ENCODE measurements at places on chromosomes 11 and 22.
A peak's percentile ranks its signal among the peaks of the same experiment; 100 is the strongest.

DNA sequence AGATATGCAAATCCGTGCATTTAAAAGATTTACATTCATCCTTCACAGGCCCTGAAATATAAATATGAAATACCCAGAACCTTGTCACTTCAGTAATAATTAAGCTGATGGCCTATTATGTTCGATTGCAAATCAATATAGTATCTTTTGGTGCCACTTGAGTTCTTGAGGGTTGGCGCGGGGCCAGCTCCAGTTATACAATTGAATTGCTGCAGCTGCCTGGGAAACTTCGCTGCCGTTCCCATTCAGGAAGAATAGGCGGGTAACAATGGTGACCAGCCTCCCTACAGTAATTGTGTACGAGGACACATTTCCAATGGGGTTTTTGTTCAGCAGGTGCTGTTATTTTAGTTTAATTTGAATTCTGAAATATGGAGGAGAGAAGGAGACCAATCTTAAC is 451.2 kb downstream of the INSC start:
- no peak for DNase-seq

GRCh38 chr11:70462818-70463477 is 64.6 kb downstream of the CTTN start:
- no peak for DNase-seq

- DNase-seq, result no peak
These were observed 13.0 kb downstream of the MRPL21 start for GRCh38 chr11:68890490-68891231.

- no peak for DNase-seq
These were observed 407.0 kb downstream of the MIAT start for GRCh38 chr22:27064386-27064785.

GRCh38 chr11:74783241-74783871 is 34.7 kb downstream of the RNF169 start:
- DNase-seq, result peak; percentile 79

GRCh38 chr11:91835051-91835560 is 389.5 kb upstream of the FAT3 start:
- no peak for DNase-seq

GRCh38 chr11:15602785-15603567 is 488.3 kb downstream of the INSC start:
- no peak for DNase-seq

- no peak for DNase-seq
These were observed 423.2 kb downstream of the MN1 start for GRCh38 chr22:27378311-27378800.

- DNase-seq, result peak; percentile 19
These were observed 88.8 kb downstream of the CD44 start for GRCh38 chr11:35227576-35228327.

GRCh38 chr11:28963187-28963586 is 855.0 kb downstream of the METTL15 start:
- no peak for DNase-seq

GRCh38 chr11:70834984-70835560 is 417.3 kb downstream of the SHANK2 start:
- DNase-seq, result no peak

- DNase-seq, result no peak
These were observed 44.4 kb upstream of the BARX2 start for GRCh38 chr11:129331217-129331616.

DNA sequence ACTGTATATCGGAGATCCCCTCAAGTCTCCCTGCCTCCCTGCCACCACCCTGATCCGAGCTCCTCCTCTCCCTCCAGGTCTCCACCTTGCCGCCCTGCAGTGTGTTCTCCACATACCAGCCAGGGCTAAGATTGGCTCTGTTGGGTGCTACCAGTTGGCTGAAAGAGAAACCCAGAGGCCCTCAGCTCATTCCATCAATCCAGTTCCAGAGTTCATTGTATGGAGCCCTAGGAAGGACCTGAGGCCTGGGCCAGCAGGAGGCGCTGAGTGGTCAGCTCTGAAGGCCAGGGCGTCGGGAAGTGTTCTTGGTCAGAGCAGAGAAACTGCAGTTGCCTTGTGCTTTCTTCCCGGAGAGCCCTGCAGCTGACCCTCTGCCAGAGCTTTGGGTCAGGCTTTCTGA is 2.2 kb upstream of the TOP3B start:
- DNase-seq, result no peak

DNA sequence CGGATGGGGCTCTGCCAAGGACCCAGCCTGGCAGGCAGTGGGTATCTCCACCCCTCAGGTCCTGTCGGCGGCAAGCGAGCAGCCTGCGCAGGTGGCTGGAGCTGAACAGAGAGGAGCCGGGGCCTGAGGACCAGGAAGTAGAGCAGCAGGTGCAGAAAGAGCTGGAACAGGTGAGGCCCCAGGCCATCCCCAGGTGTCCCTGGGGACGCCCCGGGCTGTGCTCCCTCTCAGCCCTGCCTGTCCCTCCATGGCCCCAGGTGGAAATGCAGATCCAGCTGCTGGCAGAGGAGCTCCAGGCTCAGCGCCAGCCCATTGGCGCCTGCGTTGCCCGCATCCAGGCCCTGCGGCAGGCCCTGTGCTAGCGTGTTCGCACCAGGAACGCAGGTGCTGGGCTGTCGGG is 44.0 kb downstream of the PISD start:
- DNase-seq, result no peak

DNA sequence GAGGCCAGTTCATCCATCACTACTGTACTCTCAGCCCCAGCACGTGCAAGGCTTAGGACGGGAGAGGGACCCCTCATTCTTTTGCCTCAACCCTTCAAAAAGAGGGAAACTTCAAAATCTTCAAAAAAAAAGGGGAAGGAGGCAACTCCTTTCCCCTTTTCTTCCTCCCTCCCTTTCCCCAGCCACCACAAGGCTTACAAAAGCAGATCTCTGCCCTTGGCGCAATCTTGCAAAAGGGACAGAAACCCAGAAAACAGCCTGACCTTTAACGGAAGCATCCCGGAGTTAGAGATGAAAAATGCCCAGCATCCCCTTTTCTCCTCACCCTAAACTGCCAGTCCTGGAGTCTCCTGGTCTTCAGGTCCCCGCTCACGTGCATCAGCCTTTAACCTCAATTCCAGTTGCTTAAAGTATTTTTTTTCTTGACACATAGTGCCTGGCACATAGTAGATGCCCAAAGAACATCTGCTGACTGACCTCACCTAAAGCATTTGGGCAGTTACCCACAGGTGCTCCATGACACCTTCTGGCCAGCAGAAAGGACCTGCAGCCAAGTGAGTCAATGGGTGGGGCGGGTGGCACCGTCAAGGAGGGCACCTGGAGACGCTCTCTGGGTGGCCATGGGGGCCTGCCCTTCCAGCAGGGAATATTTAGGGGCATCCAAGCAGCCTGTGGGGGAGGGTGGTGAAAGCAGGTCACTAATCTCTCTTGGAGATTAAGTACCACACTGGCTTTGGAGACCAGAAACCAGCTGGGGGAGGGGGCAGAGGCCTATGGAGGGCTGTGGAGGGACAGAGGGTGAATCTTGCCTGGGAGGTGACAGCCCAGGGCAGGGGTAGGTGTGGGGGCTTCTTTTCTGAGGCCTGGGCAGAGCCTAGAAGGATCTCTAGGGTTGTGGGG is 16.3 kb downstream of the NECTIN1 start:
- DNase-seq, result no peak

DNA sequence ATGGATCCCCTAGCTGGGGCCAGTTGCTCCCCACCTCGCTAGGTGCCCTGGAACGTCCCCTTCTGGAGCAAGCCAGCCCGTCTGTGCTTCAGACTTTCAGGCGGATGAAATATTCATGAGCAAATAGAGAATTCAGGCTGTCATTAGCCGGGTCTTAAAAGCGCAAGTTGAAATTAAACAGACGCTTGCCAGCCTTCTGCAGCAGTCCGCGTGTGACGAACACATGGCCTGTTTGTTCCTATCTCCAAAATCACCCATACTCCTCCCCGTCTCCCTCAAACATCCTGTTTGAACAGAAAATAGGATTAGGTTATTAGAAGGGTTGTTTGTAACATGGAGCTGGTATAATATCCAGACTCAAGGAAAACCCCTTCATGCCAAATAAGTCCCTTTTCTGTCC is 38.7 kb downstream of the MYO18B start:
- no peak for DNase-seq

DNA sequence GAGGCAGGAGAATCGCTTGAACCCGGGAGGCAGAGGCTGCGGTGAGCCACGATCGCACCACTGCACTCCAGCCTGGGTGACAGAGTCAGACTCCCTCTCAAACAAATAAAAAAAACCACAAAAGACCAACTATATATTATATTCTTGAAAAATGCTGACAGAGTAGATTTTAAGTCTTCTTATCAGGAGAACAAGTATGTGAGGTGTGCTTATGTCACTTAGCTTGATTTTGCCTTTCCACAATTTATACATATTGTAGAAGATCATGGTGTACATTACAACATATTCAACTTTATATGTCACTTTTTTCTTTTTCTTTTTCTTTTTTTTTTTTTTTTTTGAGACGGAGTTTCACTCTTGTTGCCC is 24.1 kb upstream of the CARS1 start:
- no peak for DNase-seq

DNA sequence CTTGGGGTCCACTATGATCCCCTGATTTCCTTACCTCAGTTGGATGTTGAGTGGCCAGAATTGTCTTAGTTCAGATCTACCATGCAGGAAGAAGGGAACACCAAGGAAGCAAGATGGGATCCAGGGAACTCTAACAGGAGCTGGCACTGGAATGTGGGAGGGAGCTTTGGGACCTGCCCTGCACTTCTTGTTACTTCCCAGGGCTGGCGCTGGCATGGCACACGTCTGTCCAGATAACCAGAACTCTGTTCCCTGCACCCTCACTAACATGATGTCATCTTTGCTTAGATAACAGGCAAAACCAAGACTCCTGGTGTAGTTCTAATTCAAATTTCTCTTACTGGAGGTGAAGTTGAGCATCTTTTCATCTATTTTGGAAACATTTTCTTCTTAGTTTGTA is 550.0 kb downstream of the MN1 start:
- no peak for DNase-seq

- DNase-seq, result no peak
These were observed 8.9 kb downstream of the SULT4A1 start for GRCh38 chr22:43853328-43853931.

- no peak for DNase-seq
These were observed 299.9 kb upstream of the ANO5 start for GRCh38 chr11:21892736-21893564.

DNA sequence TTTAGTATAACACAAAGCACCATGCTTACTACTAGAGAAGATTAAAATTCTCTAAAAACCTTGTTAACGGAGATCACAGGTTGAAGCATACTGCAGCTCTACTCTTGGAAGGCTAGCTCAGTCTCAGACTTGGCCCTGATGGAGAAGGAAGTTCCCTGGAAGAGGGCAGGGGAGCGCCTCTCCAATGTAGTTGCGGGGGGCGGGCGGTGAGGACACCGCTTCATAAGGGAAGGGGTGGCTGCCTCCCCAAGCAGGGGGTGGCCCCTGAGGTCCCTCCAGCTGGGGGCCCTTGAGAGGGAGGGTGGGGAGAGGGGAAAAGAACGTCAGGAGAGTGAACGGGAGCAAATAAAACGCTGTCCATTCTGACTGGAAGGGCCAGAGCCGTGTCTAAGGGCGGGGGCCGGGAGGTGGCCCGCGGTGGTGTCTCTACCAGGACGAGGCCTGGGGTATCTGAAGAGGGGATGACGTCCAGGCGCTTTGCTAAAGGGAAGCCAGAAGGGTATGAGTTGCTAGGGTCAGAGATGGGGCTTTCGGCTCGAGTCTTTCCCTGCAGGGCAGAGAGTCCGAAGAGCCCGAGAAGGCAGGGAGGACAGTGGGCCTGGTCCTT is 553 bp upstream of the USP47 start:
- peak; percentile 57 for DNase-seq

GRCh38 chr11:134478176-134478575 is 66.1 kb upstream of the B3GAT1 start:
- DNase-seq, result no peak

DNA sequence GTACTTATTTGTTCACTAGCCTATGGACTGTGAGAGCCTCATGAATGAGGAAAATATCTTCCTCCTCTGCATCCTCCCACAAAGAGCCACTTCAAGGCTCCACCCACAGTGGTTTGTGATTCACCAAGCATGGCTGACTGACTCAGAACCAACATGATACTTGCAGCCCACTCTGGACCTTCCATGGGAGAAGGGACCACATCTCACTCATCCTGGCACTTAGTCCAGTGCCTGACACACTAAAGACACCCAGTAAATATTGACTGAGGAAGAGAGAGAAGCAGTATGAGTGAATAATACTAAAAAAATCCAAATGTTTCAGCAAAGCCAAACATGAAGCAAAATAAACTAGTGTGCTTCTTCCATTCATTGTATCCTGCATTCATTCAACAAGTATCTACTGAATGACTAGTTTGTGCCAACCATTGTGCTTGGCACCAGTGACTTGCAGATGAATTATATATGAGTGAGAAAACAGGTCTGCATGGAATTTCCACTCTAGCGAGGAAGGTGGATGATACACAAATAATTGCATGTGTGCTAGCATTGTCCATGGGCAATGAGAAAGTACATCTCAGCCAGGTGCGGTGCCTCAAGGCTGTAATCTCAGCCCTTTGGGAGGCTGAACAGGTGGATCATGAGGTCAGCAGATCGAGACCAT is 54.9 kb upstream of the BLID start:
- peak; percentile 71 for DNase-seq

DNA sequence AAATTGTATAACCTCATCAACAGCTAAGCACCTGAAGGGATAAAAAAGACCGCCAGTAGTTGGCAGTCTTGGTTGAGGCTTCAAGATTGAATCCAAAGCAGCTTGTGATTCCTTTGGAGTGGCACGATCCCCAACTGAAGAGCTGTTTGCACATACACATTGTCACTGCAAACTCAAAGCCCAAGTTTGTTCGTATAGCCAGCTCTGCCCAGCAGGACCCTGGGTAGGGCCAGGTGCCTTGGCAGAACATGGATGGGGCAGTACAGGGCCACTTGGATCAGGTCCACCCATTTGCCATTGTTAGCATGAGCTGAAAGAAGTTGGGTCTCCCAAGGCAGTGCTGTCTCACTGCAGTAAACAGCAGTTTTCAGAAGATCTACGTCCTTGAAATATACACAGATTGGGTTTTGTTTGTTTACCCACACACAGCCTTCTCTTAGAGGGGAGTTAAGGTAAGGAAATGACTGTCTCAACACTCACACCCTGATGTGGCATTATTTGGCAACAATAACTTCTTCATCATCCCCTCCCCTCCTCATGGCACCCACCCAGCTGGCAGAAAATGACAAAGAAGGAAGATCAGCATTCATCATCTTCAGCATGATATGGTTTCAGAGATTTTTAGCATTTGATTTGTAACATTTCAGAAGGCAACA is 132.9 kb downstream of the COMMD9 start:
- DNase-seq, result peak; percentile 34

GRCh38 chr11:134151083-134151747 is 72.6 kb downstream of the NCAPD3 start:
- DNase-seq, result no peak
